ENCODE measurements at places on chromosomes 16 and 17.

- H3K27me3 ChIP-seq: no peaks in the 10 kb centered on the region
- no peaks in the 10 kb centered on the region for H3K36me3 ChIP-seq
- no peak overlapping the region for H3K27ac ChIP-seq
- no peaks in the 10 kb centered on the region for H3K4me1 ChIP-seq
- DNase-seq: no peak
- H3K4me3 ChIP-seq: no peak overlapping the region
Measured at GRCh38 chr17:47864791-47865216, 13.8 kb upstream of the SP6 start.

- no peak for DNase-seq
- no peaks in the 10 kb centered on the region for H3K4me1 ChIP-seq
- H3K36me3 ChIP-seq: no peaks in the 10 kb centered on the region
- H3K4me3 ChIP-seq: no peak overlapping the region
- H3K27ac ChIP-seq: no peak overlapping the region
- H3K27me3 ChIP-seq: no peaks in the 10 kb centered on the region
Measured at GRCh38 chr17:354651-355556, 2.3 kb upstream of the RPH3AL start.

- peak overlapping the region; percentile 23 for H3K27ac ChIP-seq
- H3K4me3 ChIP-seq: no peak overlapping the region
- peaks cover 20% of the 10 kb centered on the region for H3K4me1 ChIP-seq
- no peaks in the 10 kb centered on the region for H3K27me3 ChIP-seq
Measured at GRCh38 chr17:29597361-29598172, 4.6 kb downstream of the ANKRD13B start.

- H3K4me3 ChIP-seq: no peak overlapping the region
- peaks cover 52% of the 10 kb centered on the region for H3K36me3 ChIP-seq
- H3K27ac ChIP-seq: no peak overlapping the region
- no peaks in the 10 kb centered on the region for H3K4me1 ChIP-seq
- H3K27me3 ChIP-seq: no peaks in the 10 kb centered on the region
Measured at GRCh38 chr16:10982465-10983150, 38.2 kb downstream of the CLEC16A start.

GRCh38 chr16:56547949-56548567, 16.8 kb upstream of the MT4 start:
- no peak overlapping the region for H3K4me3 ChIP-seq
- peaks cover 35% of the 10 kb centered on the region for H3K4me1 ChIP-seq
- peak overlapping the region; percentile 73 for H3K27ac ChIP-seq
- DNase-seq: no peak

- DNase-seq: no peak
- H3K27ac ChIP-seq: no peak overlapping the region
- no peaks in the 10 kb centered on the region for H3K36me3 ChIP-seq
- H3K4me3 ChIP-seq: no peak overlapping the region
- no peaks in the 10 kb centered on the region for H3K4me1 ChIP-seq
- H3K27me3 ChIP-seq: no peaks in the 10 kb centered on the region
Measured at GRCh38 chr17:6710317-6710716, 2.9 kb downstream of the SLC13A5 start.

DNA sequence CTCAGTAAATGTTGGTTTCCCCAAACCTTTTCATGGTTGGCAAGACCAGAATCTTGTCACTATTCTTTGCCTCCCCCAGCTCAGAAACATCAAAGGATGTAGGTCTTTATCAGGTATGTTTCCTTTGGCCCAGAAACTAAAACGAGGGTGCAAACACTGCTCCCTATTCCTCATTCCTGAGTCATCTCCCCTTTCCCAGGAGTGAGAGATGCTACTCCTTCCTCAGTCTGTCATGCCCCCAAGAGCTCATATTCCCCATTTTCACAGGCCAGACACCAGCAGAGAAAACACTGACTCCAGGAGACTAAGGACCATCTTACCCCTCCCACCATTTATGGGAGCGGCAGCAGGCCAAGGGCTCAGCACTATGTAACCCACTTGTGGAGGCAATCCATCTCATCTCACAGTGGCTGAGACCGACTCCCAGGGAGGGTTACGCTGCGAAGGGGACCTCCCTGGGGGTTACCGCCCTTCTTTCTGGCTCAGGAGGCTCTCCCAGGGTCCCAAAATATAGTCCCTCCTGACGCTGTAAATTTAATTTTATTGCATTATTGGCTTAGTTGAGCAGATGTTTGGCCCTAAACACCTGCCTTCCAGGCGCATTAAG, 1.5 kb downstream of the GEMIN4 start:
- H3K36me3 ChIP-seq: no peaks in the 10 kb centered on the region
- peaks cover 15% of the 10 kb centered on the region for H3K4me1 ChIP-seq
- H3K27ac ChIP-seq: no peak overlapping the region
- H3K4me3 ChIP-seq: peak overlapping the region; percentile 72
- no peak for DNase-seq
- H3K27me3 ChIP-seq: no peaks in the 10 kb centered on the region

GRCh38 chr17:38731526-38732294, 1.6 kb downstream of the CISD3 start:
- peak overlapping the region; percentile 89 for H3K27ac ChIP-seq
- DNase-seq: no peak
- no peak overlapping the region for H3K4me3 ChIP-seq
- H3K4me1 ChIP-seq: peaks cover 28% of the 10 kb centered on the region
- H3K36me3 ChIP-seq: peaks cover 42% of the 10 kb centered on the region

DNA sequence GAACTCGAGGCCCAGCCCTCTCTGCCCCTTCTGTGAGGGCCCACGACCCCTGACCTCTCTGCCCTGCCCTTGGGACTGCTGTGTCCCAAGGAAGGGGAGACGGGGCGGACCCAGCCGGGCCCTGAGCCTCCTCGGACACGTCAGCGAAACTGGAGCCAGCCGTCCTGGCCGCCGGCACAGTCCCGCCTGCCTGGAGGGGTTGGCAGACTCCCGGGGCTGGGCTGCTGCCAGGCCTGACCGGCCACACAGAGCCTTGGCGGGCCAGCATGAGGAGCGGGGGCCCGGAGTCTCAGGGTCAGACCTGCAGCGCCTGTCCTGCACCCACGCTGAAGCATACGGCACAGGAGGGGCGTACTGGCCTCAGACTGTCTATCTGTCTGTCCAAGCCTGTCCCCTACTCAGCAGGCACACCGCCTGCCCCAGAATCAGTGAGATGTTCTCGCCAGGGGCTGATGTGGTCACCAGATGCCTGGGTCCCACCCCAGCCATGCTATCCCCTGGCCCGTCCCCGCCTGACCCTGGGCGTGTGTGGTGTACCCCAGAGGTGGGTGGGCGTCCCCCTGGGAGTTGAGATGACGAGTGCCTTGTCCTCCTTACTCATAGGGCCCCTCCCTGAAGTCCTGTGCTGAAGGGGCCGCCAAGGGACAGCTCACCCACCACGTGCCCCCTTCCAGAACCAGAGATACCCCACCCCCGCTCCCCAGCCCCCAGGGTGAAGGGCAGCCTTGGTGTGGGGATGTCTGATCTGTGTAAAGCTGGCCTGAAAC, 4.7 kb downstream of the VASN start:
- DNase-seq: peak; percentile 85
- H3K4me1 ChIP-seq: peaks cover 63% of the 10 kb centered on the region
- H3K36me3 ChIP-seq: peaks cover 14% of the 10 kb centered on the region
- peak overlapping the region; percentile 16 for H3K4me3 ChIP-seq
- H3K27ac ChIP-seq: peak overlapping the region; percentile 84

DNA sequence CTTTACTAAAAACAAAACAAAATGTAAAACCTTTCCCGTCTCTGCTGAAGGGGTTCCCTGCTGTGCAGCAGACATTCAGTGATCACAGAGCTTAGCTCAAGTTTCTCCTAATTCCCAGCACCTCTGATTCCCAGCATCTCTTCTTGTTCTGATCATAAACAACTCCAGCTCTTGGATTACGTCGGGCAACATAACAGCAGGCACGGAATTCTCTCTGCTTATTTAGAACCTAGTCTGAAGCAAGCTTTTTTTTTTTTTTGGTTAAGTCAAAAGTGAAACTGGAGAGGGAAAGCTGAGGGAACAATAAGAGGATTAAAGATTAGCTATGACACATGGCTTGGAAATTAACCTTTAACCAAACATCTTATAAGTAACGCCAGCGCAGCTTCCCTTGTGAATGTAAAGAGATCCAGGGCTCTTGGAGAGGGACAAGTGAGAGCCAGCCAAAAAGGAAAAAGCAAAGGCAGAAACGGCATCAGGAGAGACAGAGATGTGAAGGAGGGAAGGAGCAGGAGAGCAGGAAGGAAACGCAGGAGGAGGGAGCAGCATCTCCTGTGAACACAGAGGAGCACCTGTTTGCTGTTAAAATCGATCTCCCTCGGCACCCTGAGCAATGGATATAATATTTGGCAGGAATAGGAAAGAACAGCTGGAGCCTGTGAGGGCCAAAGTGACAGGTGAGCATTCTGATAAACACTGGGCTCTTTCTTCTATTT, at the start of gene BCO1:
BCO1 (plus strand) TSS at position 394 of the 716 bp plus-strand sequence; CDS start at position 614, 220 bp downstream.
- H3K4me3 ChIP-seq: no peak within 1 kb of the TSS
- H3K36me3 ChIP-seq: no peaks in the 10 kb centered on the region
- peak; percentile 14 for DNase-seq
- H3K27ac ChIP-seq: peak within 1 kb of the TSS; percentile 50
- no peaks in the 10 kb centered on the region for H3K27me3 ChIP-seq
